ENCODE measurements at places on chromosomes 4 and X.

GRCh38 chr4:15003401-15003890 lies 1.2 kb downstream of the CPEB2 start:
- peak; percentile 48 for DNase-seq

DNA sequence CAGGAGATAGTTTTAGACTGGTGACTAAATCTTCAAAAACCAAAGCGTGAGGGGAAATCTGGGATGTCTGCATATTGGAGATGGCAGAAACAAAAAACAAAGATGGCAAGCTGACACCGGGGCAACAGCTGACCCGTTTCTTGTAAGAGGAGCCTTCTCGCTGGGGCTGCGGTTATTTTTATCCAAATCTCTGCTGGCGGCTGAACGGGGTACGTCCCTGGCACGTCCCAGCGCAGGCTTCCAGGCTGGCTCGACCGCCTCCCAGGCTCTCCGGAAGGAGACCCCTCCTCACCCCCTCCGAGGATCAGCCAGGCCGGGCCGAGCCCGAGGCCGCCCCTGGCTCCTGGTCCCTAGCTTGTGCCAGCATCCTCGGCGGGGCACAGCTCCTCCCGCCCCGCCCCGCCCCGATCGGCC lies 403 bp downstream of the SGCB start:
- DNase-seq = no peak

- no peak for DNase-seq
These were observed 106.3 kb upstream of the ANXA10 start for GRCh38 chr4:167986044-167986443.

DNA sequence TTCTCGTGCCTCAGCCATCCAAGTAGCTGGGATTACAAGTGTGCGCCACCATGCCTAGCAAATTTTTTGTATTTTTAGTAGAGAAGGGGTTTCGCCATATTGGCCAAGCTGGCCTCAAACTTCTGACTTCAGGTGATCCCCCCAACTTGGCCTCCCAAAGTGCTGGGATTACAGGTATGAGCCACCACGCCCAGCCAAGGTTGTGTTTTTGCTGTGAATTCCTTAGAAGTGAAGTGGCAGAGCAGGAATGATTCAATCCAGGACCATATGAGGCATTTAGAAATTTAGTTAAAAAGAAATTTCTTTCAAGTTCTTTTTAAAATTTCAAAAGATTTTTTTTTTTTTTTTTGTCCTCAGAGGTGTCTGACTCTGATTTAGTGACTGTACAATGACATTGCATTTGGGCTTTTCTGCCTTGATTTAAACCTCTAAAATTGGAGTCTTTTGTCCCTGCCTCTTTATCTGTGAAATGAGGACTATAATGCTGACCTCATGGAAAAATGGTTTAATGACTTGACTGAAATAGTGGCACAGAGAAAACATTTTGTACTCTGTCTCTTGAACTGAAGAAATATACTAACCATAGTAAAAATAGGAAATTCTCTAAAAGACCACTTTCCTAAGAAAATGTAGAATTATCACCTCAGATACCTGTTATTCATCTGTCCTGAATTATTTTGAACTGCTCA lies 59.9 kb downstream of the CXCL13 start:
- no peak for DNase-seq

- no peak for DNase-seq
These were observed 91.5 kb upstream of the ANKRD50 start for GRCh38 chr4:124804041-124804440.

GRCh38 chr4:102153391-102153790 lies 191.9 kb downstream of the SLC39A8 start:
- no peak for DNase-seq

DNA sequence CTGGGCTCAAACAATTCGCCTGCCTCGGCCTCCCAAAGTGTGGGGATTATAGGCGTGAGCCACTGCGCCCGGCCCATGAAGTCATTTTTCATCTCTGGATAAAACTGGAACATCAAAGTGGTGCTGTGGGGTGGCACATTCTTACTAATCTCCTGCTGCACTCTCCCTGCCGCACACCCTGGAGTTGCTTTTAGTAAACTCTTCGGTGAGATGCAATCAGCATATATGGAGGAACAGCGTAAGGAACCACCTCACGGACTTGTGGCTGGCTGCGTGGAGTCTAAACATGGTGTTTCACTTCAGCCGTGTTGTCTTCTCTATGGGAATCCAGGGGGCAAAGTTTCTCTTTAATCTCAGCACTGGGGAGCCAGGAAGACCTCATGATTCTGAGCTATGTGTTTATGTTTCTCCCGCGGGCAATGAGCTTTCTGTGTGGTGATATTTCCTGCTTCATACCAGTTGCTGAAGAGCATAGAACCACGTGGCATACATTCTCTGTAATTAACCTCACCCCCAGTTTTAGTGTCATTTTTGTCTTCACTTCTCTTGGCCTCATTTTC lies 2.1 kb upstream of the RHOH start:
- DNase-seq = no peak

DNA sequence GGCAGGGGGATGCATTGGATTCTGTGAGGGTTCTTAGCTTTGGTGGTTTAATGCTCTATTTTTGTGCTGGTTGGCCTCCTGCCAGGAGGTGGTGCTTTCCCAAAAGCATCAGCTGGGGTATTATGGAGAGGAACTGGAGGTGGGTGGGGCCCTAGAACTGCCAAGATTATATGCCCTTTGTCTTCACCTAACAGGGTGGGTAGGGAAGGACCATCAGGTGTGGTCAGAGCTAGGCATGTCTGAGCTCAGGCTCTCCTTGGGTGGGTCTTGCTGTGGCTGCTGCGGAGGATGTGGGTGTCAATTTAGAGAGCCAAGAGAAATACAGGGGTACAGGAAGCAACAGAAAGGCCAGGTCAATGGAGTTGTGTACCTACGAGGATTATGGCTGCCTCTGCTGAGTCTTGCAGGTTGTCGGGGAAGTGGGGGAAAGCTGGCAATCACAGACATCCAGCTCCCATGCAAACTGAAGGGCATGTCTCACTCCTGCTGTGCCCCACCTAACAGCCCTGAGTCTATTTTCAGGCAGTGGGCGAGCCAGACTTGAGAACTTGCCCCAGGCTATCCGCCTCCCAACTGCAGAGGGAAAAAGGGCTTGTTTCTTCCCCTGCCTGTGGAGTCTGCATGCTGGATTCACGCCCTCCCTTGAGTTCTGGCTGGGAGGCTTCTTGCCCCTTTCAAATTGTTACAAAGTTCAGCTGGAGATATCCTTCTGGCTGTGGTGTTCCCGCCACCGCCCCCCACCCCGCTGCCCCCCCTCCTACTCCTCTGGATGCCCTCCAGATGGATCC lies 212.0 kb downstream of the COMMD8 start:
- DNase-seq = no peak

- no peak for DNase-seq
These were observed 68.3 kb downstream of the CRMP1 start for GRCh38 chr4:5824635-5825034.

DNA sequence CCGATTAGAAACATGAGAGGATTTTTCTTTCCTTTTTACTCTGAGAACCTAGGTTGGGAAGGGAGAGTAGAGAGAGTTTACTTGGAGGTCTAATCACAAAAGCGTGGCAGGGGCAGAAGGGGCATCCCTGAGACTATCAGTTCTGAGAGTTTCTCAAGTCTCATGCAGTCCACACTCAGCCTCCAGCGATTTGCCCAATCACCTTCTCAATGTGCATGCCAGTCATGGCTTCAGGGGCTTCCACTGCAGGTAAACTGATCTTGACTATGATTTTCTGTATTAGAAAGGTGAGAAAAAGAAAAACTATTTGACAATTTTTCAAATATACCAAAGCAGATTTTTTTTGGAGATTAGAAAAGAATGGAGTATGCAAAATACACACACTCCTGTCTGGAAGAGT lies 617.1 kb upstream of the ZFP42 start:
- DNase-seq = no peak

DNA sequence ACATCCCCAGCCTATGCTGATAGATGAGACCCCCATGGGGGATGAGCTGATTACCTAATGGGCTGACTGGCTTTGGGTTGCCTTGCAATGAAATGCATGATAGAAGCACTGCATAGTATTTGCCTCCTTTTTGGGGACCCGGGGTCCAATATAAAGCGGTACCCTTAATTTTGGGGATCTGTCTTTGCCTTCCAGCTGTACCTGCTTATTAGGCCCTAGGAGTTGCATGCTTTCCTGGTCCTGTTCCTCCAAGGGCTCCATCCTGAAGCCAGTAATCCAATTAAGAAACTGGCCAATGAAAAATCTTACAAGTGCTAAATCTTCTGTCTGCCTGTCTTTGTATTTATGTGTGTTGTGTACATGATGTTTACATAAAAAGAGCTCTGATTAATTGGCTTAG lies 791.6 kb downstream of the TRIML1 start:
- peak; percentile 1 for DNase-seq

DNA sequence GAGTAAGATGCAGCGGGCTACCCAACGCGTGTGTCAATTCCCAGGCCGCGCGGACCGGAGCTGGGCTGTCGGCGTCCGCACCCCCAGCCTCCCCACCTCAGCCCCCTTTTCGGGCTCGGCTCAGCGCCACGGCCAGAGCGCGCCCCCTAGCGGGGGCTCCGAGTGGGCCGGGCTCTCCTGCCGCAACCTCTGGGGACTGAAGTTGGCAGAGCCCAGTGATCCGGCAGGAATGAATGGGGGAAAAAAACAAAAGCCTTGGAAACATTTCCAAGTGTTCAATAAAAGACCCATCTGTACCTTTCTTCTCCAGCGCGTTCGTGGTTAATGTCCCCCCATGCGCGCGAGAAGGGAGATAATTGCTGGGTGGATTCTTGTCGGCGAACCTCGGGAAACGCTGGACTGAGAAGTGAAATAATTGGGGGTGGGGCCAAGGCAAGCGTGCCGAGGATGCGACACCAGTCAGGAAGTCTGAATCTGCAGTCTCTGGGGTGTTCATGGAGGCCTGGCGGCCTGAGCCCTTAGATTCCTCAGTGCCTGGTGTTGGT lies 5.2 kb upstream of the ARX start:
- no peak for DNase-seq

GRCh38 chrX:1871887-1872286 lies 257.0 kb downstream of the ASMT start:
- no peak for DNase-seq

- DNase-seq = no peak
These were observed 102.1 kb downstream of the ANXA3 start for GRCh38 chr4:78653655-78654054.

GRCh38 chrX:68989456-68989855 lies 160.6 kb downstream of the EFNB1 start:
- no peak for DNase-seq

DNA sequence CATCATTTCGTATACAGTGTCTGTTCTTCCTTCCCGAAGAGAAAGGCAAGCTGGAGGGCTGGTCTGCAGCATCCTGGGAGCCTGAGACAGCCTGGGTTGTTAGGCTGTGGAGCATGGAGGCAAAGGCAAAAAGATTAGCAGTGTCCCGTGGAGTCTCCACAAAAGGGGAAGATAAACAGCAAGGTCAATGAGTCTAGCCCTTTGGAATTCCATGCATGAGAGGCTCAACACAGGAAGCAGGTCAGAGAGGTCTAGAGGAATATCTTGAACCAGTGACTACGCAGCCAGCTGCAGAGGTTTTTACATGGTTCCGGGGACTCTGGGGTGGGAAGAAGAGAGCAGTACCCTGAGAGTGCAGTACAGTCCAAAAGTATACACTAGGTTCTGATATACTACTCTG lies 12.2 kb upstream of the MCF2 start:
- no peak for DNase-seq

GRCh38 chr4:30854531-30854930 lies 134.4 kb downstream of the PCDH7 start:
- no peak for DNase-seq

DNA sequence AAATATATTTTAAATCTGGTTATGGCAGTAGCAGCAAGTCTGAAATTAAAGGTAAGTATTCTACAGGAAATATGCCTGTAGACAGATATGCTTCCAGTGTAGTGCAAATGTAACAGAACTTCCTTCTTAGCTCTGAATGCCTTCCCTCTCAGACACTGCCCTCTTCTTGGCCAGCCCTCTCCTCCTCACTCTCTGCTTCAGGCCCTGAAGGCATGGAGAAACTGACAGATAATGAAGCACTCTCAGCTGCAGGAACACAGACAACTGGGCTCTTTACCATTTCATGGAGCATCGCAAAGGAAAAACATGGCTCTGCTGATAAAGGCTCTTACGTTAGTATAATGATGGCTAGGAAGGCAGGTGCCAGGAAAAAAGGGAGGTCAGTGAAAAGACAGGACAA lies 431.5 kb upstream of the RASGEF1B start:
- no peak for DNase-seq
